ENCODE measurements at places on chromosomes 6 and 20. TPM values are rescaled to one million over a fixed set of nuclear protein-coding genes. Genes with fewer than 3 reads are reported as not detected.
A peak's percentile ranks its signal among the peaks of the same experiment; 100 is the strongest.

DNA sequence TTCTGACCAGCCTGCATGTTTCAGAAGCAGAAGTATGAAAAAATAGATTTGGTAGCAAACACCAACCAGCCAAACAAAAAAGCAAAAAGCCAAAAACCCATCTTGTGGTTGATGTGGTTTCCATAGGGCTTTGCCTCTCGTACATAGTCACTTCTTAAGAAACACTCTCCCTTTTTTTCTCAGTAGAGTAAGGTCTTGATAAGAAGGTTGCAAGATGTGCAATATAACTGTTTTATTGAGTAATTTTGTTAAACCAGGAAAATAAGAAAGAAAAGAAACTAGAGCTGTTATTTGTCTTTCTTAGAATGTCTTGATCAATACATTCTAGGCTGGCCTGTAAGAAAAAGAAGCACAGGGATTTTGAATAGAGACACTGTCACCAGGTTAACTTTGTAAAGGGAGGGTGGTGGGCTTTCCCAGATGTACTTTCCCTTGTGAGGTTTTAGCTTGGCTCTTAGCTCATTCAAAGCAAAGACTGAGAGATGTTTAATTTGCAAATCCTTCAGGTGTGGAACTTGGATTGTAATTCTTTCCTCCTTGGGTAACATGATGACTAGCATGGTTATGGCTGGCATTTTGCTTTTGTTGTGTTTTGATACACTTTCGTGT lies 49.7 kb downstream of the AKAP12 start:
- H3K27ac ChIP-seq, result peak overlapping the region; percentile 47
- H3K4me1 ChIP-seq, result no peaks in the 10 kb centered on the region
- H3K36me3 ChIP-seq, result no peaks in the 10 kb centered on the region
- H3K27me3 ChIP-seq, result no peaks in the 10 kb centered on the region
- DNase-seq, result no peak
- H3K4me3 ChIP-seq, result no peak overlapping the region

GRCh38 chr6:156256161-156256560 lies 521.0 kb upstream of the ARID1B start:
- H3K4me1 ChIP-seq, result no peaks in the 10 kb centered on the region
- H3K4me3 ChIP-seq, result no peak overlapping the region
- no peaks in the 10 kb centered on the region for H3K36me3 ChIP-seq
- H3K27me3 ChIP-seq, result no peaks in the 10 kb centered on the region

DNA sequence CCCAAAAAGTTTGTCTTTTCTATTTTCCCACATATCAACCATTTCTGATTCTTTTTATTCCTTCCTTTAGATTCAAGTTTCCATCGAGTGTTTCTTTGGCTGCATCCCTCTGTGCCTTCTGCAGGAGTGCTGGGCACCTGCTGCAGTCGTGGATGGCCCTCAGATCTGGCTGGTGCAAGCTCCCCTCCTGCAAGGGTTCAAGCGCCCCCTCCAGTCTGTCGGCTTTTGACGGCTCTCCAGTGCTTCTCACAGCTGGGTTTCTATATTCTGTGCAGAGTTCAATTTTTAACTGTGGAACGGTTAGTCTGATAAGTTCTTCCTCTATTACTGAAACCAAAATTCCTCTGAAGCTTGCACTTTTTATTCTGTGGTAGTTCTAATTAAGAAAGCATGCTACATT lies 132.1 kb downstream of the HUS1B start:
- no peak overlapping the region for H3K4me3 ChIP-seq
- H3K4me1 ChIP-seq, result no peaks in the 10 kb centered on the region
- DNase-seq, result no peak
- H3K27ac ChIP-seq, result no peak overlapping the region

- no peaks in the 10 kb centered on the region for H3K4me1 ChIP-seq
- H3K27ac ChIP-seq, result no peak overlapping the region
- no peak for DNase-seq
- H3K4me3 ChIP-seq, result no peak overlapping the region
Measured at GRCh38 chr20:53425481-53425880, 168.2 kb downstream of the ZNF217 start.

- no peak overlapping the region for H3K27ac ChIP-seq
- H3K4me3 ChIP-seq, result no peak overlapping the region
- H3K27me3 ChIP-seq, result no peaks in the 10 kb centered on the region
- no peaks in the 10 kb centered on the region for H3K36me3 ChIP-seq
- H3K4me1 ChIP-seq, result peaks cover 4% of the 10 kb centered on the region
Measured at GRCh38 chr6:140441256-140441655, 1066.8 kb upstream of the CITED2 start.

DNA sequence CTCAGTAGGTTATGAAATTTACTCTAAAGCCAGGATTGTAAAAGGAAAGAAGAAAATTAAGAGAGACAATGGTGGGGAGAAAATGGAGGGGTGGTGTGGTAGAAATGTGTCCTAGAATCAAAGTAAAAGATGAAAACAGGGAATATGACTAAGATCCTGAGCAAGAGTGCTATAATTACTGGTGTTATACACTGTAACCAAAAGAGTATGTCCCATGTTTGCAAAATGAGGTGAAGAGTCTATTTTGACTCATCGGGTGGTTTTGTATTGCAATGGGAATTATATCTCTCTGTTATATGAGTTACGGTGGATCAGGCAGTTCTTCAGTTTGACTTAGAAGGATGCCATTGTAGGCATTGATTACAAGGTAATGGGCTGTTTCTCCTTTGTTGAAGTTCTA lies 8.5 kb downstream of the L3MBTL3 start:
- no peaks in the 10 kb centered on the region for H3K36me3 ChIP-seq
- no peak overlapping the region for H3K4me3 ChIP-seq
- no peaks in the 10 kb centered on the region for H3K27me3 ChIP-seq

- peaks cover 26% of the 10 kb centered on the region for H3K4me1 ChIP-seq
- no peaks in the 10 kb centered on the region for H3K27me3 ChIP-seq
- H3K36me3 ChIP-seq, result peaks cover 20% of the 10 kb centered on the region
- H3K4me3 ChIP-seq, result no peak overlapping the region
Measured at GRCh38 chr6:89375427-89376267, 23.1 kb upstream of the UBE2J1 start.

DNA sequence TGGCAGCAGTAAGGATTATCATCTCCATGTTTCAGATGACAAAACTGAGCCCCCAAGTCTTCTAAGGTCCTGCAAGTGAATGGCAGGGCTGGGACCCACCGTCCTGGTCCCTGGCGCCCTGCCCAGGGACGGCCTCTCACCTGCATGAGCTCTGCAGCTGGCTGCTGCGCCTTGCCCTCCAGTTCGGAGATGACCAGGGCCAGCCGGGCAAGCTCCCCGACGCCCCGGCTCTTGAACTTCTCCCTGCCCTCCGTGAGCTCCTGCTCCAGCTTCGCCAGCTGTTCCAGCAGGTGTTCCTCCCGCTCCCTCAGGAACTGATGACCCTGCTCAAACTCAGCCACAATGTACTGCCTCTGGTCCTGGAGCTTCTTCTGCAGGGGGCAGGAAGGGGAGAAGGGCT lies 16.8 kb downstream of the TRIM26 start:
- H3K27me3 ChIP-seq, result no peaks in the 10 kb centered on the region
- H3K27ac ChIP-seq, result no peak overlapping the region
- DNase-seq, result no peak
- H3K36me3 ChIP-seq, result peaks cover 37% of the 10 kb centered on the region
- H3K4me3 ChIP-seq, result no peak overlapping the region

The PRPH2 gene
- 1.3 TPM for total RNA-seq

DNA sequence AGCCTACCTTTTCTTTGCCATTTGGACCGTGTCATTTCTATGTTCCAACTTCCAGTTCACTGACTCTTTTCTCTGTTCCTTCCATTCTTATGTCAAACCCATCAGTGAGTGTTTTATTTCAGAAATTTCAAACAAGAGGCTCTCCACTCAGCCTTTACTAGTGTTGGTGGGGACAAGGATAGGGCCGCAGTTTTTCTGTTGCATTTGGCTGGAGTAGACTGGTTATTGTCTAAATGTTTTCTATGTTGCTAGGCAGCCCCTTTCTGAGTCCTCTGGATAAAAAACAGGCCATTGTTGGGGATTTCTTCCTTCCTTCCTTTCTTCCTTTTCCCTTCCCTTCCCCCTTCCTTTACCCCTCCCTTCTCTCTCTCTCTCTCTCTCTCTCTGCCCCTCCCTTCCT lies 288.6 kb downstream of the PRKN start:
- H3K27me3 ChIP-seq, result no peaks in the 10 kb centered on the region
- no peaks in the 10 kb centered on the region for H3K36me3 ChIP-seq

The CCN5 gene
- total RNA-seq, result 83.9 TPM

The KCNQ5 gene
- total RNA-seq, result 0.57 TPM

DNA sequence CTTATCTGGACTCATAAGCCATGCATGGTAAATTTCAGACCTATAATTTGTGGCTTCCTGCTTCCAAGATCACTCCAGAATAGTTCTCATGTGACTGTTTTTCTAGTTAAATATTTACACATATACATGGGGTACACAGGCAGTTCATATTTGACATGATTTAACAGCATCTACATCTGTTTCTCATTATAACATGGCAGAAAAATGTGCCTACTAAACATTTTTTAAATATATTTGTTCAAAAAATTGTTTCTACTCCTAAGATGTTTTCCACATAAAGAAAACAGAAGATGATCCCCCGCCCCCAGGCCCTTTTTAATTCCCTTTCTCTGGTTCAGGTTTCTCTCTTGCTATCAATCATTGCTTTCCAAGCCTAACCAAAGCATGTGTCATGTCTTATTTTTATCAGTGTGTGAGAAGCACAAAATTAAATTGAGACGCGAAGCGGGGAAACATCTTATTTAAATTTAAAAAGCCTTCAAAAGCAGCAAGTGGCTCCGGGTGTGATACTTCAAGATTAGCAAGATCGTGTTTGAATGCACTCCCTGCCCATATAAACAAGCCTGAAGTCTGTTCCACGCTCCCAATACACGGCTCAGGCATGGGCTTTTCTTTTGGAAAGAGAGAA lies 37.3 kb downstream of the IPCEF1 start:
- H3K27me3 ChIP-seq, result no peaks in the 10 kb centered on the region
- H3K27ac ChIP-seq, result no peak overlapping the region
- H3K36me3 ChIP-seq, result no peaks in the 10 kb centered on the region
- no peak for DNase-seq

GRCh38 chr20:50848846-50849673 lies 54.2 kb downstream of the BCAS4 start:
- H3K4me1 ChIP-seq, result peaks cover 73% of the 10 kb centered on the region
- no peak for DNase-seq
- no peak overlapping the region for H3K4me3 ChIP-seq
- no peaks in the 10 kb centered on the region for H3K27me3 ChIP-seq

Measured in esophagus squamous epithelium (tissue), 5 donors.